ENCODE measurements at places on chromosomes 13 and 19. TPM values are rescaled to one million over a fixed set of nuclear protein-coding genes. Genes with fewer than 3 reads are reported as not detected.

GRCh38 chr13:28650284-28650683 lies 8.6 kb upstream of the POMP start:
- DNase-seq = no peak

DNA sequence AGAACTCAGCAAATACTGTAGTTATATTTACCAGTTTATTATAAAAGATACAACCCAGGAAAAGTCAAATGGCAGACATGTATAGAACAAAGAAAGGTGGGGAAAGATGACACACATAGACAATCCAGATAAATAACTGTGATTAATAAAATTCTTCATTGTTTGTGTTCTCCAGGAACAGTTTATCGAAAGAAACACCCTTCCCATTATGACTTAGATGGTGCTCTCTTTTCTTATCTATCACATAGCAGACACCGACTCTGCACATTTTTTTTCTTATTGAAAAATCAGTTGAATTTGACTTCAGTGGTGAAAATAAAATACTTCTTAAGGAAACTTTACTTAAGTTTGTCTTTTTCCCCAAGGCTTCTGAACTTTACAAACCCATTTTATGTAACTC lies 6.2 kb downstream of the ZNF708 start:
- no peak for DNase-seq

- DNase-seq = no peak
These were observed 546.4 kb upstream of the SLITRK5 start for GRCh38 chr13:87124785-87125074.

ZBTB32 gene
- total RNA-seq = not detected

GRCh38 chr13:36954542-36954941 lies 34.5 kb upstream of the SMAD9 start:
- DNase-seq = no peak

ZNF226 gene
- 31.1 TPM for total RNA-seq

GRCh38 chr19:9702186-9702585 lies 27.3 kb upstream of the ZNF562 start:
- no peak for DNase-seq

GRCh38 chr13:49740870-49741269 lies 49.6 kb upstream of the EBPL start:
- no peak for DNase-seq

B3GNT3 gene
- 0.12 TPM for total RNA-seq

RNF113B gene
- not detected for total RNA-seq

GRCh38 chr19:10501971-10502523 lies 1.1 kb downstream of the KEAP1 start:
- peak; percentile 65 for DNase-seq

IL4I1 gene
- 1.3 TPM for total RNA-seq

GRCh38 chr19:52444506-52444905 lies 8.8 kb upstream of the ZNF578 start:
- no peak for DNase-seq

- peak; percentile 52 for DNase-seq
These were observed 40.8 kb upstream of the TPP2 start for GRCh38 chr13:102555914-102556553.

SHANK1 gene
- total RNA-seq = 3.9 TPM

EFNA2 gene
- total RNA-seq = not detected

GRCh38 chr13:113990321-113990837 lies 16.5 kb upstream of the C13orf46 start:
- DNase-seq = no peak

- DNase-seq = no peak
These were observed 96.8 kb downstream of the KDM4B start for GRCh38 chr19:5065663-5066093.

GRCh38 chr13:91845612-91846011 lies 447.2 kb downstream of the GPC5 start:
- DNase-seq = no peak

- no peak for DNase-seq
These were observed 56.8 kb upstream of the GPR183 start for GRCh38 chr13:99363949-99364348.

DNA sequence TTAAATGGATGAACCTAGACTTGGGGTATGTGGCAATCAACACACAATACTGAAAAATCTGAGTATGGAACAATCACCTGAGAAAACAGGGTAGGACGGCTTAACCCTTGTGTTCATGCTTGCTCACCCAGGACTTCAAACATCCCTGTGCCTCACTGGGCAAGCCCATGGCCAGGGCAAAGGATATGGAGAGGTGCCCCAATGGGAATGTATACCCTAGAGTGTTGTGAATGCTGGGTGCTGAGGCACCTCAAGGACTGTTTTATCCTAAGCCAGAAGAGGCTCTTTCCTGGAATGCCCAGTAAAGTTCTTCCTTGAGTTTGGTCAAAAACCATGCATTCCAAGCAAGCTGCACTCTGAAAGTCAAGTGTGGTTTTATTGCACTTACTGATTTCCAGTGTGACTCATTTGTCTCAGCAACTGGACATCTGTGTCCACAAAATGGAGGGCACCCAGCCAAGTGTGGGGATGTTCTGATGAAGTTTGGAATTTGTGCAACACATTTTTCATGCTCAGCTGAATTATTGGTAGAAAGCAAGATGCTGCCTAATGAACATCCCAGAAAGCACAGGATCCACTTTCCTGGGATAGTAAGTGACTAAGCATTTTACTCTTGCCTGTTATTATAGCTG lies 531.3 kb downstream of the RFC3 start:
- DNase-seq = peak; percentile 99

SMIM44 gene
- total RNA-seq = not detected

DNA sequence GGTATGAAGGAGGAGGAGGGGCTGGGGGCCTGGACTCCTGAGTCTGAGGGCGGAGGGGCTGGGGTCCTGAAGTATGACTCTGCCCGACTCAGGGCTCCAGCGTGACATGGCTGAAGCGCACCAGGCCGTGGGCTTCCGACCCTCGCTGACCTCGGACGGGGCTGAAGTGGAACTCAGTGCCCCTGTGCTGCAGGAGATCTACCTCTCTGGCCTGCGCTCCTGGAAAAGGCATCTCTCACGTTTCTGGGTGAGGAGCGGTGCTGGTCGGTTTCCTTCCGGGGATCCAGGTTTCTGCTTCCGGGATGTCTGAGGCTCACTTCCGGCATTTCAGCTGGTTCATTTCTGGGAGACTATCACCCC lies 1.2 kb downstream of the CPT1C start:
- DNase-seq = no peak

DNA sequence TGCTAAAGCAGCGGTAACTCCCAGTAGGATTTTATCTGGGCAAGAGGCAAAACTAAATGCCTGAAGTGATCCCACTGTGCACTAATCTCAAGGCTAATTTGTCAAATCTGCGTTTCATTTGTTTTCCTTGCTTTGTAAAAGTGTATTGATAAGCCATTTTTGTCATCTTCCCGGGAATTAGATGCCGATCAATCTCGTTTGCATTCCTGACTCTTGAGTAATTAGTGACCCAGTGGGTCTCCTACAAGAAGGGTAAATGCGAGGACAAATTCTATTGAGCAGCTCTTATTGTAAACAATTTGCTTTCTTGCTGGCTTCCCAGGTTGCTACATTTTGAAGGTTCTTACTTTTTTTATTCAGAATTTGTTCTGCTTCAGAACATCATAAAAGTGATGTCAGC lies 129.7 kb downstream of the EFNB2 start:
- DNase-seq = no peak

- peak; percentile 82 for DNase-seq
These were observed 351.7 kb downstream of the SPRY2 start for GRCh38 chr13:79989217-79989661.

ZIK1 gene
- total RNA-seq = 11.6 TPM

PABPC3 gene
- 0.12 TPM for total RNA-seq

KL gene
- total RNA-seq = not detected

GRCh38 chr19:19053508-19054314 lies 10.1 kb upstream of the SLC25A42 start:
- DNase-seq = peak; percentile 37

GRCh38 chr19:38267761-38268483 lies 3.5 kb downstream of the SPINT2 start:
- no peak for DNase-seq

DNA sequence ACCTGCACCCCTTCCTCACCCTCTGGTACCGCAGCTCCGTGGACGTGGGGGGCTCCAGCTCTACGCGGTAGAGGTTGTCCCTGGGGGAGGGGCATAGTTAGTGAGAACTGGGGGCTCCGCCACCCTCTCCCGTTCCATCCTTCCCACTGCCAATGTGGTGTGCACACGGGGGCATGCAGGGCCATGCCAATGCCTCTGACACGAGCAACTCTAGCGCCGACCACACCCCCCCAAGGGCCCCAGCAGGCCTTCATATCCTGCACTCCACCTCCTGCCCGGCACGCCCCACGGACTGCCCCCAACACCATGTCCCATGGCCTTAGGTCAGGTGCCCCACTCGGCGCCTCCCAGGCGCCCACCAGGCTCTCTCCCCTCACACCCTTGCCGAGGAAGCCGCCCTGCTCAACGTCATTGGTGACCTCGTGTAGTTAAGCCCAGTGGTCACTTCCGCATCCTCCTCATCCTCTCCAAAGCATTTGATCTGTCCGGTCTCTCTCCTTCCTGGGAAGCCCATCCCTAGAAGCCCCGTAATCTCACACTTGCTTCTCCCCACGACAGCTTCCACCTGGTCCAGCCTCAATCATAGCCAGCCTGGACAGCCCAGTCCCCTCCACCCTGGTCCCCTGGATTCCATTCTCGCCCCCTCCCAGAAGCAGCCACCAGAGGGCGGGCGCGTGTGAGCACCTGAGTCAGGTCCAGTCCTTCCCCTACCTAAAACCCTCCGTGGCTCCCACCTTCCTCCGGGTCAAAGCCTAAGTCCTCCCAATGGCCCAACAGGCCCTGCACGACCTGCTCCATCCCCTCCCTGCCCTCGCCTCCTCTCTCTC lies 2.1 kb downstream of the SEMA6B start:
- DNase-seq = no peak

DNA sequence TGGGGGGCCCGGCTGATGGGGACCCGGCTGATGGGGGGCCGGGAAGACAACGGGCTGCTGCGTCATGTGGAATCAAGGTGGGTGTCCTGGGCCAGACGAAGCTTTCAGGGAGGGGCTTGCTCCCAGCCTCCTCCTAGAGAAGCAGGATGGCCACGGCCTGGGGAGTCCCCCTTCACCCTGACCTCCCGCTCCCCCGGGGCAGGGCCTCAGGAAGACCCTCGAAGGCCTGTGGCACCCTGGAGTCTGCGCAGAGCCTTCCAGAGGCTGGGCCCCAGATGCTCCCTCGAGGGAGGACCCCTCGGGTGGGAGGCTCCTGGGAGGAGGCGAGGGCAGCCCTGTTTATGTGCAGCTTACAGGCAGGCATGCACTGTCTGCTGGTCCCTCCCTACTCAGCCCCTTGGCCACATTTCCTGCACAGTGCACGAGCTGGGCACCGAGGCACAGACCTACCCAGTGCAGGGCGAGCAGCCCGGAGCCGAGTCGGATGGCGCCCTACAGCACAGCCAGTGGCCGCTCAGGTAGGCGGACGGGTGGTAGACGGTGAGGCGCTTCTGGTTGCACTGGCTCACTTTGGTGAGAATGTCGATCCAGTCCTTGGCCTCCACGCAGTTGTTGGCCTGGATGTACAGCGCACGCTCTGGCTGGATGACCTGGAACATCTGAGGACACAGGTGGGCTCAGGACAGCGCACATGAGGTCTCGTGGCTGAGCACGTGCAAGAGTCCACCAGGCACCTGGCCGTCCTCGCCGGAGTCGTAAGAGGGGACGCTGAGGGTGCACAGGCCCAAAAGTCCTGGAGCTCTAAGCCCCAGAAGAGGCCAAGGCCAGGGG lies 22.4 kb upstream of the C13orf46 start:
- DNase-seq = no peak

DNA sequence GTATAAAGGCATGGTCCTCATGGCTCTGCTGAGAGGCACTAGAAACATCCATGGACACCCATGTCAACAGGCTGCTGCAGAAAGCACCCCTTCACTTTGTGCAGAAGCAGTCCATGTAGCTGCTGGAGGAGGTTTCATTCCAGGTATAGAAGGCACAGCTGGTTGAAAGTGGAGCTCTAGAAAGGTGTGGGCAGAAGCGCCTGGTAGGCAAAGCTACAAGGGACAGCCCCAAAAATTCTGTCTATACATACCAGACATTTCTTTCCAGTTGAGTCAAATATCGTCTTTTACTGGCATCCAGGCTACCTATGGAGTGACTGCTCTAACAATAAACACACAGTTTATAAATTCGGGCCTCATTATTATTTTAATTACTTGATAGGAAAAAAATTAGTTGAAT lies 129.3 kb downstream of the ENOX1 start:
- no peak for DNase-seq

DNA sequence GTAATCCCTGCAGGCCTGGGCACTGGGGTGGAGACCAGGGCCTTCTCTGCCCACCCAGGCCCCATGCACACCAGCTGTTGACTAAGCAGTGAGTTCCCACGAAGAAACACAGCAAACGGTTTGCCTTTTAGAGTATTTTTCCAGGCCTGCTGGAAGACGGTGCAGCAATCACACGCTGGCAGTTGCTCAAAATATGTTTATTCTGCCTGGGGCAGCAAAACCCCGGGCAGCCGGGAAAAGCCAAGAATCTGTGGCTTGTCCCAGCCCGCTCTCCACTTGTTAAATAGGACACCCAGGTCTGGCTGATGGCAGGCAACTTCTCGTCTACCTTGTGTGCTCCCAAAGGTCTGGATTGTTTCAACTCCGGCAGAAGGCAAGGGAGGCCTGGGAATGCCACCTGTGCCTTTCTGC lies 40.8 kb downstream of the GGACT start:
- DNase-seq = peak; percentile 54

DNA sequence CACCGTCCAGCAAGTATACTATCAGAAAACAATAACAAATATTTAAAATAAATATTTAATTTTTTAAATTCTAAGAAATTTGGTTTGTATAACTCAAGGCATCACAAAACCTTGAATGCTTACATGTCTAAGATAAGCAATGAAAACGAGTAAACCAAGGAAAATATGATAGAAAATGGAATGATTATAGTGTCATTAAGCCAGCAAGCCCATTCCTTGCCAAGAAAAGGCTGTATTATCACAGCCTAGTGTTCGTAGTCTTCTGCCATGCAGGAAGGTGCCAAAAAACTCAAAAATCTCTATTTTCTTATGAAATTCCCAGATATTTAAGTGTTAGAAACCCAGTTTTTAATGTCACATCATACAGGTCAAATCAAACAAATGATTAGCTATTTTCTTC lies 136.4 kb downstream of the STOML3 start:
- DNase-seq = no peak

ZNF471 gene
- total RNA-seq = 1.3 TPM

ZNF524 gene
- total RNA-seq = 16.9 TPM

GRCh38 chr19:1764729-1765128 lies 11.4 kb downstream of the ONECUT3 start:
- no peak for DNase-seq

- no peak for DNase-seq
These were observed 304.4 kb downstream of the NALCN start for GRCh38 chr13:101111894-101112293.

GRCh38 chr13:39405107-39405506 lies 197.9 kb downstream of the LHFPL6 start:
- no peak for DNase-seq

BORA gene
- 26.0 TPM for total RNA-seq
